ENCODE measurements at places on chromosomes 1 and 21.

DNA sequence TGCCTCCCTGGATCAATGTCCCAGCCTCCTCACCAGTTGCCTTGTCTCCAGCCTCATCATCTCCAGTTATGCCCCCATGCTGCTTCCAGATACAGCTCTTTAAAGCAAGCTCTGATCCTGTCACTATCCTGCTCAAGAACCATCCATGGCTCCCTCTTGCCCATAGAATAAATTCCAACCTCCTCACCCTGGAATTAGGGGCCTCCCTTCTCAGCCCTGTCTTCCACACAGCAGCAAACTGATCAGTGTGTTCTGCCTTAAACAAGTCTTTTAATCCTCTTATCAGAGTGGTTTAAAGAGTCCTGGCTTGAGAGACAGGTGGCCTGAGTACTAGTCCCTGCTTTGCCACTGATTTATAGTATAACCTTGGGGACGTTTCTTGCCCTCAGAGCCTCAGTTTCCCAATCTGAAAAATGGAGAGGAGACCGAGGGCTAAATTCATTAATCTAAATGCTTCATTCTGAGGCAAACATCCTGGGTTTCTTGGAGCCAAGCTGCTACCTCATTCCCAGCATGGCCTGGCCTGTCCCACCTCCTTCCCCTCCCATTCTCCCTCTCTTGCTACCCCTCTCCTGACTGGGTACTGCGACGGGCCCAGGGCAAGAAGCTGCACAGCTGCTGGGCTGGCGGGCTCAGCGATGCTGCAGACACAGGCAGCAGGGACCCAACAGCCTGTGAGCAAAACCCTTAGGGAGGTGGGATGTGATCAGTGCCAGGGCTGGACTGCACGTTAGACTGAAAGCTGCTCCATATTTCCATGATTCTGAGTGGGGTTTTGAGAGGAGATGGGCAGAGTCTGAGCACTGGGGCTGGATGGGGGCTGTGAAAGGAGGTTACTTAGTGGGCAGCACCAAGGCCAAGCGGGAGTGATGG is 221.4 kb downstream of the PTPRU start:
- no peak for DNase-seq

- no peak for DNase-seq
Observed at GRCh38 chr21:16305686-16306085, 575.9 kb downstream of the USP25 start.

- no peak for DNase-seq
Observed at GRCh38 chr1:1915911-1916840, 1.1 kb downstream of the CALML6 start.

GRCh38 chr1:36542024-36542961 is 59.6 kb upstream of the CSF3R start:
- DNase-seq, result no peak

- DNase-seq, result no peak
Observed at GRCh38 chr1:203638103-203638475, 11.5 kb downstream of the ATP2B4 start.

DNA sequence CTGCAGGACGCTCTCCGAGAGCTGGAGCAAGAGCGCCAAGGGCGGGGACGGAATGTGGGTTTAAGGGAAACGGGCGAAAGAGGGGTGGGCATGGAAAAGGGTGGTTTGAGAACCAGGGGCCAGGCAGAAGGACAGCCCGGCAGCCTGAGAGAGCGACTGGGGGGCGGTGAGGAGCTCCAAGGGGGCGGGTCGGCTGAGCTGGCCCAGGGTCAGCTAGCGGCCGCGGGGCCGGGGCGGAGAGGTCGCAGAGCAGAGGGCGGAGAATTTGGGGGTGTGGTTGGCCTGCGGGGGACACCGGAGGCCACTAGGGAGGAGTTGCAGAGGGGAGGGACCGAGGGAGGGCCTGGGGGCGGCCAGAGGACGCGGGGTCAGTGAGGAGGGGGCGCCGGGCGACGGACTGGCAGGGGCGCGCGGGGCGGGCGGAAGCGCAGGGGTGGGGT is 54.7 kb downstream of the NDUFS5 start:
- DNase-seq, result no peak

GRCh38 chr1:150534002-150534401 is 15.2 kb upstream of the ADAMTSL4 start:
- DNase-seq, result no peak

GRCh38 chr1:145796753-145797152 is 27.1 kb downstream of the RNF115 start:
- no peak for DNase-seq

- no peak for DNase-seq
Observed at GRCh38 chr1:89433421-89433820, 69.6 kb downstream of the GBP6 start.

DNA sequence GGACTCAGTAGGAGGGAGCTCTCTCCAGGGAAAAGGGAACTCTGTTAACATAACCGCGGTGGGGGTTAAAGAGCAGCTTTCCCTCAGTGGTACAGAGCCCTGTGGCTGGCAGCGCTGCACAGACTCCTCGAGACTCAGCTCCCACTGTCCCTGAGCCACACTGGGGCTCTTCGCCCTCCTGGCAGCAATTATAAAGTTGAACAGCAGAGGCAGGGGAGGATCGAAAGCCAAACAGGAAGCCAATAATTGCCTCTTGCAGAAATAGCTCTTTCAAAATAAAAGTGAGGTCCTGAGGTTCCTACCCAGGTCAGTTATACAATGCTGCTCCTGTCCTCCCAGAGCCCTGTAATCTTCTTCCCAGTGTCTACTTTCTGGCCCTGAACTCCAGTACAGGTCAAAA is 77.0 kb downstream of the FAM78B start:
- DNase-seq, result no peak

GRCh38 chr1:78224861-78225552 is 179.2 kb downstream of the GIPC2 start:
- DNase-seq, result no peak

GRCh38 chr1:105087506-105087905 is 1337.8 kb downstream of the AMY1C start:
- DNase-seq, result no peak

GRCh38 chr1:101769520-101769919 is 227.2 kb downstream of the OLFM3 start:
- no peak for DNase-seq

DNA sequence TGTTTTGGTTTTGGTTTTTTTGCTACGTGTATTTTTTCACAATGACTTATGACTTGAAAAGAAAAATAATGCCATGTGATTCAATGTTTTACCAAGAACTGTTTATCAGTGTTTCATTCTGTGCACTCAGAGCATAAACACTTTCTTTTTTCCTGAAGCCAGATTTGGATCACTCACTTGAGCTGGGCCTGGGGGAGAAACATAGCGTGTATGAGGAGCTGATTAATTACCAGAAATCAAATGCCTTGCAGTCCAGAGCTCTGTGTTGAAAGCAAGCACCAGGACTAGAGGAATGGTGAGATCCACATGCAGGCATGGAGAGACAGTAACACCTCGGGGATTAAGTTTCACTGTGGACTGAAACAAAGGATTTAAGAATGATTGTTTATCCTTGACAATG is 642.1 kb upstream of the ADGRL2 start:
- no peak for DNase-seq

GRCh38 chr1:206505702-206506355 is 1.5 kb upstream of the RASSF5 start:
- DNase-seq, result no peak

GRCh38 chr1:168227620-168228019 is 1.8 kb downstream of the SFT2D2 start:
- no peak for DNase-seq

- DNase-seq, result no peak
Observed at GRCh38 chr1:37238364-37239224, 204.3 kb upstream of the GRIK3 start.

GRCh38 chr1:111792249-111792648 is 36.5 kb downstream of the DDX20 start:
- DNase-seq, result no peak

GRCh38 chr1:248047008-248047407 is 372 bp downstream of the OR2L3 start:
- no peak for DNase-seq

GRCh38 chr1:226739696-226740065 is 599 bp upstream of the ITPKB start:
- no peak for DNase-seq

DNA sequence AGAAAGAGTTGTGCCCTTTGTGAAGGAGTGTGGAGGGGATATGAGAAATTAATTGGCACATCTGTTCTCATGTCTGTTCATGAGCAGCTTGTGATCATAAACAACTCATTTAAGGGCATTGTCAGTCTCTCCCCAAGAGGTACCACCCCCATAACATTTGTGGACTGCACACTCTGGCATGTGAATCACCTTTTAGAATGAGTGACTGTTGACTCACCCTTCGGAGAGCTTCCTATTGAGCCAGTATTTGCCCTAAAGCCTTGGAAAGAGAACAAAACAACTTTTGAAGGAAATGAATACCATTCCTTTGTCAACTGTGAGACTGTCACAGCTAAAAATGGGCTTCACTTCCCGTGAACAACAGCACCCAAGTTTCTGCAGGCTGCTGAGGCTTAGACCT is 27.5 kb upstream of the MYSM1 start:
- no peak for DNase-seq

- no peak for DNase-seq
Observed at GRCh38 chr1:202248861-202249260, 55.3 kb downstream of the LGR6 start.

GRCh38 chr1:100921110-100921706 is 25.3 kb downstream of the SLC30A7 start:
- DNase-seq, result no peak

GRCh38 chr21:38987633-38988508 is 182.1 kb downstream of the ETS2 start:
- no peak for DNase-seq

- DNase-seq, result no peak
Observed at GRCh38 chr1:179014123-179014522, 11.6 kb upstream of the FAM20B start.

GRCh38 chr1:246435421-246436041 is 71.5 kb downstream of the SMYD3 start:
- no peak for DNase-seq

DNA sequence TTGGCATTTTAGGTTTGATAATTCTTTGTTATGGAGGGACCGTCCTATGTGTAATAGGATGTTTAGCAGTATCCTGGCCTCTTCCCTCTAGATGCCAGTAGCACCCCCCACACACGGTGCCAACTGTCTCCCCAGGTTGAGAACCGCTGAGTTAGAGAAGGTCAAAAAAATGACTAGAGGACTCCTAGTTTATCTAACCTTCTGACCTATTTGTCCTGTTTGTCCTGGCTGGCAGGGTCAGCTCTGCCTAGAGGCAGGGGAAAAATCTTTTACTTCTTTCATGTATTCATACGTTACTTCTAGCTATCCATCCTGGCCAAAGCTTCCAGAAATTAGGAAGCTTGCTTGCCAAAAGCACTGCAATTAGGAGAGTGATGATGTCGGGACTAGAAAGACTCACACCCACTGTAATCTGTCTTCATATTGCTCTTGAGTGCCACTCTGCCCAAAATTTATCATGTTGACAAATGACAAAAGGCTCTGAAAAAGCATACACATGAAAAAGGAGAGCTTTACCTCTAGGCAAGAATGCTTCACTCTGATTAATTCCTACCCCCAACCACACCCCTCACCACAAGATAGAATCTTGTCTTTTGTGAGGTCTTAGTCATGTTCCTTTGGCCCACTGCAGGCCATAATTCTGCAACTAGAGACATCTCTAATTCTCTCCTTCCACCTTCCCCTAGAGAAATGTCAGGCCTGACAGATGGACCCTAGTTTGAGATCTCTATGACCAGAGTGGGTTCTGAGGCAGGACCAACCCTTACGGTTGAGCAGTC is 14.4 kb upstream of the AKR1A1 start:
- DNase-seq, result no peak

DNA sequence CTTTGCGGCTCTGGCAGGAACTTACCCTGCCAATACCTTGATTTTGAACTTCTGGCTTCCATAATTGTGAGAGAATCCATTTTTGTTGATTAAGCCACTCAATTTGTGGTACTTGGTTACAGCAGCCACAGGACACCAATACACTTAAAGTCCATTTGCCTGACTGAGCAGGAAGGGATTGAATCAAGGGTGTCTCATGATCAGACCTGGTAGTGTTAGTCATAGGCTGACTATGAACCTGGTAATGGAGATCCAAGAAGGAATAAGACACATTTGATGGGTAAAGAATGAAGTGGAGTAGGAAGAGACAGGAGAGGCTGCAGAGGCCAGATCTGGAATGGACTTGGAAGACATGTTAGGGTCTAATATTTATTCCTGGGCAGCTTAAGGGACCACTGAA is 31.2 kb upstream of the MAP1LC3C start:
- no peak for DNase-seq

DNA sequence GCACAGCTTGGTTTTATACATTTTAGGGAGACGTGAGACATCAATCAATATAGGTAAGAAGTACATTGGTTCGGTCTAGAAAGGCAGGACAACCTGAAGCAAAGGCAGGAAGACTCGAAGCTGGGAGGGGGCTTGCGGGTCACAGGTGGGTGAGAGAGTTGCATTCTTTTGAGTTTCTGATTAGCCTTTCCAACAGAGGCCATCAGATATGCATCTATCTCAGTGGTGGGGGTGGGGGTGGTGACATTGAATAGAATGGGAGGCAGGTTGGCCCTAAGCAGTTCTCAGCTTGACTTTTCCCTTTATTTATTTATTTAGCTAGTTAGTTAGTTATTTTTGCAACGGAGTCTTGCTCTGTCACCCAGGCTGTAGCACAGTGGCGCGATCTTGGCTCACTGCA is 85.6 kb downstream of the WDR4 start:
- no peak for DNase-seq

- no peak for DNase-seq
Observed at GRCh38 chr21:31921079-31921478, 48.3 kb downstream of the HUNK start.

DNA sequence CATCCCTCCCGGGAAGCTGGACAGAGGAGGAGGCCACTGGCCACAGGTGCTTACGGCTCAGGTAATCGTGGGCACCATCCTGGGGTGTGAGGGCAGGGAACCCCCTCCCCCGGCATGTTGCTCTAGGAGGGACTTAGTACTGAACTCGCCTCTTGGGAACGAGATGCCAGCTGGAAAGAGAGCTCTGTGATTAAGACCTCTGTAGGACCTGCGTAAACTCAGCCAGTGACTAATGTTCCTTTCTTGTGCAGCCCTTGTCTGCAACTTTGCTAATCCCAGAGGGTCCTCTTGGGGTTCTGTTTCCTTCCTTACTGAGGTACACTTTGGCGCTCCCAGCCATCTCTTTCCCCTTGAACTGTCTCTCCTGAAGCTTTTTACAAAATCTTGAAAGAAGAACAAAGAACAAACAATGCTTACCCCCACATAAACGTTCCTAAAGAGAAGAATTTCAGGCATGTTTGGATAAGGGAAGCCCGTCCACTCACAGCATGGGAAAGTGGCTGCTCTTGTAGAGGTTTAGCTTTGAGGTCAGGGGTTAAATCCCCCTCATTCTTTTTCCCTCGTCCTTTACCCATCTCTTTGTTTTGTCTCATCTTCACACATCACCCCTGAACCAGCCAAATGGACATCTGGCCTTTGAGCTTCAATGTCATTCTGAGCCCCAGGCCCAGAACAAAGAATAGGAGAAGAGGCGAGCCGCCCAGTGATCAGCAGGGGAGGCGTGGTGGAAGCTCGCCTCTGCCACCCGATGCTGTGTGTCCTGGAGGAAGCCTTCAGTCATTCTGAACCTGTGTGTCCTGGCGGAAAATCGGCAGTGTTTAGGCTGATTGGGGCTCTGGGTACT is 37.4 kb downstream of the CITED4 start:
- no peak for DNase-seq
